NK-92 treated with Interleukin-12 subunit alpha and Interleukin-12 subunit beta, amount 100 ng/mL, for 24 hours (cell line): ENCODE measurements at places on chromosomes 12 and 14.

DNA sequence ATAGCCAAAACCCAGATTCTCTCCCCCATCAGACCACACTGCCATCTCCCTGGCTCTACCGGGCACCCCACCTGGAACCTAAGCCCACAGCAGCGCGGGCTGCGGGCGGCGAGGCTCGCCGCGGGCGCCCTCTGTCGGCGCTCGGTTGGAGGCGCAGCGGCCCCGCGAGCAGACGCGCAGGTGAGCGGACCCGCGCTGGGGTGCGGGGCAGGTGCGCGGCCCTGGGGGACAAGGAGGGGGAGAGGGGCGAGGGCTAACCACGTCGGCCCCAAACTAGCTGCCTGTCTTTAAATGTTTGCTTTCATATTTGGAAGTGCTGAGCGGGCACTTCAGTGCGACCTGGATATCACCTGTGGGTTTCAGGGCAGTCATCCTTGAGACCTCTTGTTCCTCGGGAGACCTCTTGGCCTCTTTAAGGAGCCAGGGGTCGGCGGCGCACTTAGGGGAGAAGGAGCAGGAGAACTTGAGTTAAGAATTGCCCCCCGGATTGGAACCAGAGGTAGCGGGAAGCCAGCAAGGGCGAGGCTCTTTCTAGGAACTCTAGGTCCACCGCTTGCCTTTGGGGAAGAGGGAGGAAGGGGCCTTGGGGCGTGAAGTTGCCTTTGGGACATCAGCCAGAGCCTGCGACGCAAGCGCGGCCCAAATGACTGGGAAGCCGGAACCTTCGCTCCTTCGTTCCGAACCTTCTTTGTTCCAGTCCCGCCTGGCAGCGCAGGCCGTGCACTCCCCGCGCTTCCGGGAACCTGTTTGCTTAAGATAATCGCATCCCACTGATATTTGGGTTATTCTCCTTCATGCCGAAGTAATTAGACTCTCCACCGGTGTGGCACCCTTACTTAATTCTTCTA, 78.7 kb downstream of the NEDD1 start:
- no peak for DNase-seq

- DNase-seq = no peak
Observed at GRCh38 chr12:51760231-51760630, 88.3 kb downstream of the FIGNL2 start.

DNA sequence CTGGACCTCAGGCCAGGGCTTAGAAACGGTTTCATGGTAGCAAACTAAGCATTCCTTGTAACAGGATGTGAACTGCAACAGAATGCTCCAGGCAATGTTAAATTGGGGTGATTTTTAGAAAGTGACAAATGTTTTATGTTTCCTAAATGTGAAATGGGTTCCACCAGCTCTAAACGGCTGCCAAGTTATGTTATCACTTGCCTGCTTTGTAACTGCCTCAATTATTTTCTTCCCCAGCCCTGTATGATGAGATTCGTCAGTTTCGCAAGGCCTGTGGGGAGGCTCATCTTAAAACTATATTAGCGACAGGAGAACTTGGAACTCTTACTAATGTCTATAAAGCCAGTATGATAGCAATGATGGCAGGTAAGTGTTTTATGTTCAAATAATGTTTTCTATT, 70.9 kb downstream of the DERA start:
- no peak for DNase-seq

DNA sequence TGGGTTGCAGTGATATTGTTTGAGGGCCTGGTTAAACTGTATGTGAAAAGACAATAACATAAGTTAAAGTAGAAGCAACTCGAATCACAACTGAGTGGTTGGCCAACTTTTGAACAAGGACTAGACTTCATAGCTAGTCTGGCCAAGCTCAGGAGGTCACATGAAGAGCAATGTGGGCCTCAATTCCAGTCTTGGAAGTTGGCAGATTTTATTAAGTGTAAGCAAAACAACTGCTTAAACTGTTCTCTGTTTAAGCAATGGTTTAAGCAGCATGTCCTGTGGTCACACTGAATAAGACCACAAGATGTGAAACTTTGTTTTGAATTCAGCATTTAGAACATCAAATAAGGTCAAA, 100.4 kb downstream of the TMTC3 start:
- no peak for DNase-seq

- no peak for DNase-seq
Observed at GRCh38 chr12:25617991-25618390, 64.9 kb upstream of the LMNTD1 start.

DNA sequence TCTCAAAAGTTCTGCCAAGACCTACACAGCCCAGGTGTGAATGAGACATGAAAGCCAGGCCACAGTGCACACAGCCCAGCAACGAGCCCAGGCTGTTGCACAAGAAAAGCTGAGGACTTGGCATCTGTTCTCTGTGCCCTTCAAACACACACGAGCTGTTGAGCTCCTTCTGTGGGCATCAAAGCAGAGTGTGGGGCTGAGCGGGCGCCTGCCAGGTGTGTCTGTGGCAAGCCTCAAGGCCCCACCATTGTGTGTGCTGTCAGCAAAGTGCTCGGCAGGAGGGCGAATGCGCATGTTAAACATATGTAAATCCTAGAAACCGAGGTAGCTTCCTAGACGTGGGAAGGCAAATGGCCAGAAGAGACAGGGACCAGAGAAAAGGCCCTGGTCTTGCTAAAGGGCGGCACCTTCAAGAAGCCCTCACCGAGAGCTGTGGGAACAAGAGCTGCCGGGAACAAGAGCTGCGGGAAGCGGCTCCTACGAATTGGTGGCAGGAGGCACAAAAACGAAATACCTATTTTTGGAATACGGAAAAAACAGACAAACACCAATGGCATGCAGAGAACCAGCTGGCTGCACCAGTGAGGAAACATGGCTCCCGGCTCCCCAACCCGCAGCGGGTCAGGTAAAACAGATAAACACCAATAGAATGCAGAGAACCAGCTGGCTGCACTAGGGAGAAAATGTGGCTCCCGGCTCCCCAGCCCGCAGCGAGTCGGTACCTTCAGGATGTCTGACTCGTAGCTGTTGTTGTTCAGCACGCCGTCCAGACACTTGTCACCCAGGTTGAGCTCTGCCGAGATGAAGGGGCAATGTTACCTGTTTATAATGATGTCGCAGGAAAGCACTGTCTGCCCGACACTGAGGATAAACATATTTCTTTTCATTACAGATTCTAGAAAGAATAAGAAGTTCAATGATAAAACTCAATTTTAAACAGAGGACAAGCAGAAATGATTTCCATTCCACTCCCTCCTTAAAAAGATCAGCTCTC, 19.0 kb upstream of the GOLGA3 start:
- no peak for DNase-seq

GRCh38 chr14:42792166-42792565, 1185.5 kb downstream of the LRFN5 start:
- DNase-seq = no peak

DNA sequence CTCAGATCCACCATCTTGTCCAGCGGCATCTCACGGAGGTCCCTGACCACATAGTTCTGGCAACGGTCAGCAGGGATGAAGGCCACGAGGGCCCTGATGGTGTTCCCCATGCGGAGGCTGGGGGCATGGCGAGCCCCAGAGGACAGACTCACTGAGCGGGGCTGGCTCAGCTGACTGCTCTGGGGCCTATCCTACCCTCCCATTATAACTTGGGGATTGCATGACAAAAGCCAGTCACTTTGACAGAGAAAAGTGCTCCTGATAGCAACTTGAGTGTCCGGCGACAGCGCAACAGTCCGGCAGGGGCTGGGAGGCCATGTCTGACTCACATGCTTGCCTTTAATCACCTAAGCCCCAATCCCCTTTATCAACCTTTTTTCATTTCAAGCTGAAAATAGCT, at the start of gene LRRC10:
TSS of gene LRRC10 (minus strand) at position 179 of the 400 bp plus-strand sequence. CDS start at position 110, 69 bp downstream.
- no peak for DNase-seq

- no peak for DNase-seq
Observed at GRCh38 chr12:56330936-56331490, 2.8 kb downstream of the PAN2 start.

DNA sequence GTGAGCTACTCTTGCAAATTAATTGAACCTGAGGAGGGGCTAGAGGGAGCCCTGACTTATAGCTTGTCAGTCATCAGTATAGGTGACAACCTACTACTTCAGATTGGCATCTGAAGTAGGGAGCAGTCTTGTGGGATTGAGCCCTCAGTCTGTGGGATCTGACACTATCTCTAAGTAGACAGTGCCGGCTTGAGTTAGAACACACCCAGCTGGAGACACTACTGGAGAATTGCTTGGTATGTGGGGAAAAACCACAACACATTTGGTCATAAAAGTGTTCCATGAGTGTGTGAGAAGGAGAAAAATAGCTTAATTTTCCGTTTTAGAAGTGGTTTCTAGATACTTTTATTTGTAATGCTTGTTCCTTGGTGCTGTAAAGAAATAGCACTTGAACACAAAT, 30.5 kb upstream of the DDHD1 start:
- DNase-seq = no peak

- no peak for DNase-seq
Observed at GRCh38 chr12:49482095-49483051, 56.5 kb upstream of the KCNH3 start.

DNA sequence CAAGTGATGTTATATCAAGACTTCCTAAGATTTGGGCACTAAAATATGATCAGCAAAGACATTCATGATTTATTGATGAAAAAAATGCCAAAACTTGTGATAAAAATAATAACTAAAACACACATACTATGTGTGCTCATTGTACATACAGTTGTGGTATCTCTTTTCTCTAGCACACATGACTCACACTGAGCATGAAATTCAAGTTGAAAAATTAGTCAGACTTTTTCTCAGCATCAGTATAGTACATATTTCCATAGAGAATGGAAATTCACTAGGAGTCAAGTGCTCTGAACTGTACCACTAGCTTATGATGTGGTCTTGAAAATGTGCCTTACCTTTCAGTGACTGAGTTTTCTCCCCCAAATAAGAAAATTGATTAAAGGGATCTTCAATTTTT, 471.8 kb upstream of the FLRT2 start:
- DNase-seq = no peak

DNA sequence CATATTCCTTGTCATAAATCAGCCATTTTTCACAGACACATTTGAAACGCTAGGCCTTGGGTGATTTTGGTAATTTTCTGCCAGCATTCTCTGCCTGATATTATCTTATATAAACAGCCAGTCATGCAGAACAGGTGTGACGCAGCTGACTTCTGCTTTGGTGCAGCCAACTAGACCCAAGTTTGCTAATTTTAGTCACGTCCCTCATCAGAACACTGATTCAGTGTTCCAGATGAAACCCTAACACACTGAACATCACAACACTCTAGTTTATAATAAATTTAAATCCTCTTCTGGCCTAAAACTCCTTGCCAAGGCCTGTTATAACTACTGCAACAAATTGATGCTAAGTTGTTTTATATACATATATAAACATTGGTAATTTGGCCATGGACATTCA, 386.1 kb downstream of the SEC23A start:
- no peak for DNase-seq

- peak; percentile 11 for DNase-seq
Observed at GRCh38 chr12:119444462-119445044, 110.0 kb downstream of the CCDC60 start.

- DNase-seq = no peak
Observed at GRCh38 chr14:62146030-62146429, 383.8 kb downstream of the SNAPC1 start.

- no peak for DNase-seq
Observed at GRCh38 chr12:51077930-51078329, 5.5 kb downstream of the CSRNP2 start.

DNA sequence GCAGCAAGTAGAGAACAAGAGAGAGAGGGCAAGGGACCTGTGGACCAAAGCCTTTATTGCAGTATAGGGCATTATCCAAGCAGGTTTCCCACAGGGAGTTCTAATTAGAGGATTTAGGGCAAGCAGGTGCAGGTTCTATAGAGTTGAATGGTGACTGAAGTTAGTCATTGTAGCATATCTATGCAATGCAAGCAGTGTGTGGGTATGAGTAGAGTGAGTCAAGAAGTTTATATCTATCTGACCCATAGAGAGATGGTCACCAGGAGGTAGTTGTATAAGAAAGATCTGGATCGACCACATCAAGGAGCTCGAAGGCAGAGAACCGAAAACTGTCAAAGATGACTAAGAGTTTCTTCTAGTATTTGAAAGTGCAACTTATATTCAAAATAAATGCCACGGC, 167.3 kb downstream of the PLCZ1 start:
- DNase-seq = no peak

DNA sequence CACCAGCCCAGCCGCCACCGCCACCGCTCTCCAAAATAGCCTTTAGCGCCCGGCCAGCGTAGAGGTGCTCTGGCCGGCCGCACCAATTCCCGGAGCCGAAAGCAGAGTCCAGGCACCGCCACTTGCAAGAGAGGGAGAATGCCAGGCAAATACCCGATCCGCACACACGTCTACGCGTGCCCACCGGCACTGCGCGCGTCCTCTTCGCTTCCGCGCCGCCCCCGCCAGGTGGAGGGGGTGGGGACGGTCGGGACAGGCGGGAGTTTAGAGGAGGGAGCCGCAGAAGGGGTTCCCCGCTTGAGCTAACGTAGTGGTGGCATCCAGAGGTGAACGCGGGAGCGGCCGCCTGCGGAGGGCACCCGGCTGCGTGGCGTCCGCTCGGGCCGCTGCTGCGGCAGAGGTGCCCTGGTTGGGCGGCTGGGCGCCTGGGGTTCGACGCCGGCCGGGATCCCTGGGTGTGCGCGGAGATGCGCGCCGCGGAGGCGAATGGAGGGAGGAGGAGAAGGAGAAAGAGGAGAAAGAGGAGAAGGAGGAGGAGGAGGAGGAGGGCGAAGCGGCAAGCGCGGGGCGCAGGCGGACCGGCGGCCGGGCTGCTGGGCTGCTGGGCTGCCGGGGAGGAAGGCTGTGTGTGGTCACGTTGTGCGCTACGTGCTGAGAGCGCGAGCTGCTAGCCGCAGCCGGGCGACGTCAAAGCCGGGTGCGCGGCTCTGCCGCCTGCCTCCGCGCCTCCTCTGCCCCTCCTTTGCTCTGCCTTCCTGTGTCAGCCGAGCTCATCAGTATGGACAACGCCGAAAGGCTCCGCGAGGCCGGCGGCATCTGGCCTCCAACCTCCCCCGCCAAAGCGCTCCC, at the start of gene MDGA2:
TSS of gene MDGA2 (minus strand) at position 140 of the 849 bp plus-strand sequence.
- DNase-seq = no peak

DNA sequence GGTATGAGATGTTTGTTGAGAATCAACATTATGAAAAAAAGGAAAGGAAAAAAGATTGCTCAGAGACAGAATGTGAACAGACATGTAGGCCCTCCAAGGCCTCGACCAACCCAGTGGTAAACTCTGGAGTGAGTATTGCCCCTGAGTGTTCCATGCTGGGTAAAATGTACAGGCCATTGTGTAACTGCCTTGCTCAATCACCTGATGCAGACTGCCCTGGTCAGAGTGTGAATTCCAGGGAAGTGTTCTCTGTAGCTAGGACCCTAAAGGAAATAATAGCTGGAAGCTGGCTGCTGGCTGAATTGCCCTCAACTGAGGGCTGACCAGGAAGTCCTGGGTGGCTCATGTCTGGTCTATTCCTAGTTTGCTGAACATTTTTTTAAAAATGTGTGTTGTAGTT, 1081.4 kb upstream of the LRFN5 start:
- DNase-seq = no peak

GRCh38 chr14:67557118-67557517, 24.0 kb downstream of the PLEKHH1 start:
- no peak for DNase-seq
